T-helper 17 cell (primary cell): ENCODE measurements at places on chromosomes 3 and 15. TPM values are rescaled to one million over a fixed set of nuclear protein-coding genes. Genes with fewer than 3 reads are reported as not detected.
A peak's percentile ranks its signal among the peaks of the same experiment; 100 is the strongest.

GRCh38 chr3:13011573-13012220 lies 61.5 kb downstream of the IQSEC1 start:
- DNase-seq: peak; percentile 67

DNA sequence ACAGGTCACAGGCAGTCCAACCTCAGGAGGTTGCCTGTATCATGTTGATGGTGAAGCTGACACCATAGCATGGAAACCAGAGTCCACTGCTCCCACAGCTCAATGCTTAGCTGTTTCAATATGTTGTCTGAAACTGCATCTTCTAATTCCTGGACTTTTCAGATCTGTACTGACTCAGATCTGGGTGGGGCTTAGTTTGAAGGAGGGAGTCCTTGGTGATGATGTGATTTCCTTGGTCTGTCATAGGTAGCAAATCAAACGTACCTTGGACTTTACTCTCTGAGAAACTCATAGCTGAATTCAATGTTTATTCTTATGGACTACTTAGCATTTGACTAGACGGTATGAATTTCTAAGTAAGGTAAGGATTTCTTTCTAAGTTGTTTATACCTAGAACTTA lies at the start of gene HHLA2:
Gene HHLA2, plus strand, starts transcription at position 310 of the 400 bp plus-strand sequence. CDS start 55,266 bp downstream, outside the sequence.
- no peak for DNase-seq

GRCh38 chr3:45414823-45415222 lies 26.4 kb downstream of the LARS2 start:
- DNase-seq: no peak

- DNase-seq: no peak
Observed at GRCh38 chr3:99635348-99635747, 3.0 kb upstream of the COL8A1 start.

DNA sequence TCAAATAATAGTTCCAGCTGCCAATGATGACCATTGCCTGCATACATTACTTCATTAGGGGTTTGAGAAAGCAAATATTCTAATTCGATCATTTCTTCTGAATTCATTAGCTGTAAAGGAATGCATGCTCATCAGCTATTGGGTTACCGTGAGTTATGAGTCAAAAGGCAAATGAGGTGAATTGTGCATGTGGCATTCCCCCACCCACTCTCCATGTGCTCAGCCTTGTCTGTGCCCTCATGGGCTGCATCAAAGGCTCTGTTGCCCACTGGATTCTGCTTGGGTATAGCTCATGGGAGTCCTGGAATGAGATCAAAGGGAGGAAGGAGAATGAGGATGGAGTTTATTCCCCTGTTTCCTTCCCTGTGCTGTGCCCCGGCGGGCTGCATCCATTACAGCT lies 99.3 kb upstream of the CHRNA7 start:
- DNase-seq: no peak

Gene C15orf62
- total RNA-seq: 1.2 TPM

Gene SNTN
- total RNA-seq: not detected

Gene MAP3K13
- 6.8 TPM for total RNA-seq

Gene TNIK
- total RNA-seq: 96.4 TPM

Gene C3orf80
- total RNA-seq: not detected
